ENCODE measurements at places on chromosomes 11 and 22.

GRCh38 chr11:66745356-66746235 lies 16.6 kb upstream of the SPTBN2 start:
- DNase-seq: peak; percentile 30

DNA sequence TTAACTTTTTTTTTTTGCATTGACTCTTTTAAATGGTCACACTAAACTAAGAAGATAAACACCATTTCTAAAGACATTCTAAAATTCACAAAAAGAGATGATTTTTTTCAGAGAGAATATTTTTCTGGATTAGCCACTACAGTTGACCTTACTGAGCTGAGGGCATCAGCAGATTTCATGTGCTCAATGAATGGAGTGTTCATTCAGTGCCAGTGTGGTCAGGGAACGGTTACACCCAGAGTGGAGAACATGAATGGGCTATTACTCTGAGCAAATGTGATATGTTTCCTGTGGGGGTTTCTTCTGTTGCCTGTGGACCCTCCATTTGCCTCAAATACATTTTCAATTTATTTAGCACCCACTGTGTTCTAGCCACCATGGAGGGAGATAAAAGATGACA lies 19.1 kb downstream of the PKNOX2 start:
- DNase-seq: no peak

- no peak for DNase-seq
Observed at GRCh38 chr11:43504316-43504950, 145.7 kb downstream of the TTC17 start.

GRCh38 chr11:33640730-33641371 lies 59.8 kb downstream of the C11orf91 start:
- DNase-seq: no peak
